BJ (cell line): ENCODE measurements at places on chromosomes 16 and 17.

- no peak for DNase-seq
Observed at GRCh38 chr16:4687946-4688673, 5.3 kb upstream of the NUDT16L1 start.

- no peak for DNase-seq
Observed at GRCh38 chr17:61843435-61843834, 19.9 kb downstream of the BRIP1 start.

GRCh38 chr16:30786936-30787612 is at the start of gene ZNF629:
Gene ZNF629, minus strand, starts transcription at chr16:30787205. Its CDS starts 2,723 bp downstream, at chr16:30784482.
- DNase-seq: no peak

DNA sequence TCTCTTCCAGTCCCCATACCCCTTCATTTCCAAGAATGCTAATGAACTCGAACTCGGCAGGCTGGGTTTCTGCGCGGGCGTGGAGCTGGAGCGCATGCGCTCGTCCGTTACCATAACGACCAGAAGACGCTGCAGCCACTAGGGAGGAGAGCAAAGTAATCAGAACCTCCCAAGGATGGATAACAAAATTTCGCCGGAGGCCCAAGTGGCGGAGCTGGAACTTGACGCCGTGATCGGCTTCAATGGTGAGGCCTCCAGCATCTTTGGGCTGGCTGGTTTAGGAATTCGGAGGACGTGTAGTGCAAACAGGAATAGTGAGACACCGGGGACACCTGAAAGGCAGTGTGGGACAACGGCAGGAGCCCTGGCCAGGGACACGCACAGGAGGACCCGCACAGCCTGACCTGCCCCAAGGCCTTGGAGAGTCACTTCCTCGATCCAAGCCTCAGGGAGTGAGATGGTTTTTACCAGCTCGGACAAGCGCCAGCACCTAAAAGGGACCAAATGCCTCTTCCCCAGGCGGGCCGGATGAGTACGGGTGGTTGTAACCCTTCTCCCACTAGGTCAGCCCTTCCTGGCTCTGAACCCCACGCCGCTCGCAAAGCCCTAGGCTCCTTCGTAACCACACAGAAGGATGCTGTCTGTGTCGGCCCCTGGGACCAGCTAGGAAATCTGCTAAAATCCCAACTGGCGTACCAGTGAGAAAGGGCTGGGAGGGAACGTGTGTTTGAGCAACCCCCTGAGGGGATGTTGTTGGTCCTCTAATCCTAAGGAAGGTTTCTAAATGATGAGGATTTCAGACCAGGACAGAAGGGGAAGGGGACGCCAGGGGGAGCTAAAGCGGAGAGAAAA is at the start of gene CFAP52:
TSS of gene CFAP52 (plus strand) at position 122 of the 852 bp plus-strand sequence. CDS start at position 176, 54 bp downstream.
- no peak for DNase-seq

- no peak for DNase-seq
Observed at GRCh38 chr16:14301169-14302030, 230.3 kb downstream of the MRTFB start.

- no peak for DNase-seq
Observed at GRCh38 chr17:78893684-78894083, 9.3 kb downstream of the CEP295NL start.

- no peak for DNase-seq
Observed at GRCh38 chr17:80187090-80187489, 17.3 kb downstream of the CARD14 start.

GRCh38 chr16:67833030-67833414 is 9.1 kb upstream of the THAP11 start:
- DNase-seq: no peak
